ENCODE measurements at places on chromosomes 2 and 18. TPM values are rescaled to one million over a fixed set of nuclear protein-coding genes. Genes with fewer than 3 reads are reported as not detected.

The MSTN gene
- 0.29 TPM for total RNA-seq

DNA sequence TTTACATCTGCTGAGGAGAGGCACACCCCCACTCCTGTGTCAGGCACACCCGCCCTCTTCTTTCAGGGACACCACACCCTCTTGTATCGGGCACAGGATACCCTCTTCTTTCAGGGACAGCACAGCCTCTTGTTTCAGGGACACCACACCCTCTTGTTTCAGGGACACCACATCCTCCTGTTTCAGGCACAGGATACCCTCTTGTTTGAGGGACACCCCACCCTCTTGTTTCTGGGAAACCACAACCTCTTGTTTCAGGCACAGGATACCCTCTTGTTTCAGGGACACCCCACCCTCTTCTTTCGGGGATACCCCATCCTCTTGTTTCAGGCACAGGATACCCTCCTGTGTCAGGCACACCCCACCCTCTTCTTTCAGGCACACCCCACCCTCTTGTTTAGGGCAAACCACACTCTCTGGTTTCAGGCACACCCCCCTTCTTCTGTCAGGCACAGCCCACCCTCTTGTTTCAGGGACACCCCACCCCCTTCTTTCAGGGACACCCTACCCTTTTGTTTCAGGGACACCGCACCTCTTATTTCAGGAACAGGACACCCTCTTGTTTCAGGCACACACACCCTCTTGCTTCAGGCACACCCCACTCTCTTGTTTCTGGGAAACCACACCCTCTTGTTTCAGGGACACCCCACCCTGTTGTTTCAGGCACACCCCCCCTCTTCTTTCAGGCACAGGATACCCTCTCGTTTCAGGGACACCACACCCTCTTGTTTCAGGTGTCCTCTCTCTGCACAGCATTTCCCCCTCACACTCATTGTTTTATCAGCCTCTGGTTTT is 96.2 kb downstream of the TPO start:
- peak; percentile 76 for DNase-seq

DNA sequence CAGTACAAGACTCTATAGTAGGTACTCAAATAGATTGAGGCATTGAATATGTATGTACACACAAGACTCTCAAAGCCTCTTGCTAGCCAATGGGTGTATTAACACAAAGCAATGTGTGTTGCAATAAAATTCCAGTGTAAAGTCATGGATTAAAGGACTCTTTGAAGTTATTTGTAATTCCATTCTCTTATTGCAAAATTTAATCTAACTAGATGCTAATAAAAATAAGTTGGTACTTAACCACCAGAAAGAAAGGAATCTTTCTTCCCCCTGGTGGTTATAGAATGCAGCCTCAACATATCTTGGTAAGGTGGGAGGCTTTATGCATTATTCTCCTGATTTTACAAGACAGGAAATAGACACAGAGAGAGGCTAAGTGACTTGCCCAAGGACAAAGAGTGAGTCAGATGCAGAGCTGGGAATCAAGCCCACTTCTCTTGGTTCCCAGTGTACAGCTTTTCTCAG is 18.0 kb downstream of the LRP1B start:
- DNase-seq: no peak

- no peak for DNase-seq
Observed at GRCh38 chr18:11991021-11991795, 9.9 kb downstream of the IMPA2 start.

The SLC25A52 gene
- not detected for total RNA-seq

DNA sequence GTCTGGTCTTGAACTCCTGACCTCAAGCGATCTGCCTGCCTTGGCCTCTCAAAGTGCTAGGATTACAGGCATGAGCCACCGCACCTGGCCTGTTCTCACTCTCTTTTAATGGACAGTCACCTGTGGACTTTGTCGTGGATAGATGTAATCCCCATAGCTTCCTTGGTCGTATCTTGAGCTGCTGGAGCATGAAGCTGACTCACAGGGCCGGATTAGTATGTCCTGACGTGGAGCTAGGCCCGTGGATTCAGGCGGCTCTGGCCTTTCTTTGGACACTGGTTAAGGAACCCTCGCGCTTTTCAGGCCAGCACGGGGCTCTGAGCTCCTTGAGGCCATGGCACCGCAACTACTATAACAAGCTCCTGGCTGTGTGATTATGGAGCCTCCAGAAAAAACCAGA is 27.5 kb upstream of the GBX2 start:
- DNase-seq: no peak

DNA sequence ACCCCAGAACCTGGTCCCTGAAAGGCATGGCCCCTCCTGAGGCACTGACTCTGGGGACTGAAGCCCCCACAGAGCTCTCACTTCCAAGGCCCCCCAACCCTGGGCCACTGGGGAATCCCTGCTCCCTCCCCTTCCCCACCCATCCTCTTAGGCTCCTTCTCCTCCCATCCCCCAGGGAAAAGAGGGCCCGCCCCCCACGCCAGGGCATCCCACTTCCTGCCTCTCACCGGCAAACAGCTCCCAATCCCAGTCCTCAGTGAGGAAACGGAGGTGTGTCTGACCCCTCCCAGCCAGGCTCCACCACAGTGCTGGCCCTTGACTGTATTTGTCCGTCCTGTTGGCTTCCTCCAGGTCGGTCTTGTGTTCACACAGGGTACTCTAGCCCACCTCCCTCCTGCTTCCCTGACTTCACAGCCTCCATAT is 35.0 kb upstream of the PTMA start:
- DNase-seq: no peak

DNA sequence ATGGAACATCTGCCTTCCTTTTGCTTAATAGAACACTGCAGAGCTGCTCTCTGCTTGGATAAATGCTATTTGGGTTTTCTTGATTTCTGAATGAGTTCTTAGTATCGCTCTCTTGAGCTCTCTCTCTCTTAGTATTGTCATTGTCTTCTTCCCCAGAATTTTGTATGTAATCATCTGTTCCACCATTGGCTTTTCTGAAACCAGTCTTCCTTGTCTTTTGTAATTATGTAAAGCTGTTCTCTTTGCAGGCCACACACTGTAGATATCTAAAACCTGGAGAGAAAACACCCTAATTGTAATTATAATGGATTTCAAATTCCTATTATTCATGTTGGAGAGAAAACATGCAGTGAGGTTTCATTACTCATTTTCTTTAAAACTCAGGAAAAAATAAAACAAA is 333.1 kb upstream of the CHAC2 start:
- DNase-seq: no peak

The NCK2 gene
- total RNA-seq: 105 TPM

DNA sequence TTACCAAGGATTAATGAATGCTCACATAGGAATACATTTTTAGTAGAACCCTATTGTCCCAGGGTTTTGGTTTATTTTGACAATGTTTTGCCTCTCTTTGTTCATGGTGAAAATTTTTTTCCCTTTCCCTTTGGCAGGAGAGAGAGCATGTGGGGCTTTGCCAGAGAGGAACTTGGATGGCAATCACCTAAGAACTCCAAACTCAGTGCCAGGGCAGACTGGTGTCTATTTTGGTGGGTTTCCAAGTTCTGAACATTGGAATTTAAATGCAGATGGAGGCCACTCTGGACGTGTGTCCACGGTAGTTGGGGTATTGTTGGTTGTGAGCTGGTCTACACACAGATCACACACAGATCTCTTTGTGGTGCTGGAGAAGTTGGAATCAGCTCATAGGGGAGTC is 2091.1 kb upstream of the PIK3C3 start:
- no peak for DNase-seq

- no peak for DNase-seq
Observed at GRCh38 chr2:193520709-193521458, 1326.2 kb upstream of the TMEFF2 start.

DNA sequence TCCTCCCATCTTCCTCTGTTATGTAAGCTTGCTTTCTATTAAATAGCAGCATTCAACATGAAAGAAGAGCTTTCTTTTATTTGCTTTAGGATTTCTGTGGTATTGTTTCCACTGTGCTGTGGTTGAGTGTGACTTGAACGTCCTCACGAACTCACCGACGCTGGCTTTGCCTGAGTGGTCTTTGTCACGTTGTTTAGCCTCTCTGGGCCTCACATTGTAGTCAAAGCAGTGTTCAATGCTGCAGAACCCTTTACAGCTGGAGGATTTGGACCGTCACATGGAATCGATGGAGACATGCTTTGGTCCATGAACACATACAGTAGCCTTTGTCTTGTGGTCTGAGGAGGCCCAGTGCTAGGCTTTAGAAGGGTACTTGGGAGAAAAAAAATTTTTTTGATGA is 66.3 kb downstream of the TANC1 start:
- DNase-seq: no peak

- DNase-seq: no peak
Observed at GRCh38 chr2:205187731-205188130, 494.6 kb upstream of the NRP2 start.
